ENCODE measurements at places on chromosomes 4 and X.

DNA sequence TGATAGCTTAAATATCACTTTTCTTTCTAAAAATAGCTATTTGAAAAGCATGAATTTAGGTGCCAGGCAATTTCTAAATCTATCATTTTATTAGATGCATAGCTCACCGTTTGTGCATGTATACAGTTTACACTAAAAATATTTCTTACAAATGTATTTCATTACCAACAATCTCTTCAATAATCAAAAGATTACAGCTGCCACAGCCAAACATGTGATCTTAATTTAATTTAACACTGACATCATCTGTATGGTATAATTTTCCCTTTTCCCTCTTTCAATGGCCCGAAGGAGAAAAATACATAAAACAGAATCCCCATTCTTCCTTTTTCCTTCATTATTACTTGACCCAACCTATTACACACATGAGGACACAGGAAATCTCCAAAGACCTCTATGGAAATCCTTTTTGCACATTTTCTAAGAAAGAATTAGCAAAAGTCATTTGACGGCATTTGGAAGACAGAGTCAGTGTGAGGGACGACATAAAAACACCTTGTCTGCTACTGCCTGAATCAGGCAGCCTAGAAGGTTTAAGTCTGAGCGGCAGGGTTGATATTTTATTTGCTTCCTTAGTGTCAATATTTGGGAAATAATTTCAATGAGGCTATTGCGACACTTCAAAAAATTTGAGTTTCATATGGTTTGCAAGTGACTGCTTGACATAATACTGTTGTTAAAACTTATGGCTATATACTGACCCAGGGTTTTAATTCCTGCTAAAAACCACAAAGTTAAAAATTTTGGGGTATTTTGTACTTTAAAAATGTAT lies 111.2 kb downstream of the TTC29 start:
- DNase-seq = no peak

DNA sequence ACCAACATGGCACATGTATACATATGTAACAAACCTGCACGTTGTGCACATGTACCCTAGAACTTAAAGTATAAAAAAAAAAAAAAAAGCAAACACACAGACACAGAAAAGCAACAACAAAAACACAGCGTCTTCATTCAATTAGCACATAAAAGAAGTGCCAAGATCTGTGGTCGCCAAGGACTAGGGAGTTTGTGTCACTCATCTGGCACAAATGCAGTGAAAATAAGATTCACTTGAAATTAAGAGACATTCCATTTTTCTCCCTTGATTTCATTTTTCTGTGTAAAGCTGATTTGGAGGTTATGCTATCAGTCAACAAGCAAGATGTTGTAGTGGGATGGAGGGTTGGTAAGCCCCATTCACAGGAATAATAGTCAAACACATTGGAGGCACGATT lies 115.3 kb downstream of the FAT4 start:
- no peak for DNase-seq

GRCh38 chr4:7063362-7063761 lies 4.5 kb downstream of the GRPEL1 start:
- DNase-seq = no peak

- no peak for DNase-seq
Observed at GRCh38 chr4:55733932-55734331, 85.7 kb upstream of the EXOC1L start.
